Stimulated activated CD8-positive, alpha-beta memory T cell treated with anti-CD3 and anti-CD28 coated beads, Interleukin-2, amount 100 ng/mL, for 1 hour (primary cell): ENCODE measurements at places on chromosomes 7 and 10.

DNA sequence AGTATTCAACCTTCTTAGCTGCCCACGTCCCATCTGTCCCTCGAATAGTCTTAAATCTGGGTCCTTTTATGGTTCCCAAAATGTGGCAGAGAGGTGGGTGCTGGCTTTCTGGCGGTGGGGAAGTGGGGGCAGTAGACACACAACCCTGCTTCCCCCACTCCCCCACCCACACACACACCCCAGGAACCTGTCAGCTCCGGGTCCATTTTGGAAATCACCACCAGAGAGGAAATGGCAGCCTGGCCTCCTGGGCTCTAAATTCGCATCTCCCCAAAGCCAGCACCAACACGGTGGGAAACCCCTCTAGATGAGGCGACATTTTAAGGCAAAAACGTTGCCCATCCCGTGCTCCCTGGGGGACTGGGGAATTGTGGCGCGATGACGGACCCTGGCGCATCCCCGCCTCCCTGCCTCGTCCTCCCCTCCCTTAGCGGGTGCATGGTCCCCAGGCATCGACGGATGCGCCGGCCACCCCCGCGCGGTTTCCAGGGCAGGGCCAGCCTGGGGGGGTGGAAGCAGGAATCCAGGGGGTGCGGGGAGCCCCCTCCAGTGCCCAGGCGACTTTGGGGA, 702 bp downstream of the TMEM130 start:
- no peak for DNase-seq

GRCh38 chr10:74488907-74489306, 337.5 kb upstream of the KAT6B start:
- no peak for DNase-seq

DNA sequence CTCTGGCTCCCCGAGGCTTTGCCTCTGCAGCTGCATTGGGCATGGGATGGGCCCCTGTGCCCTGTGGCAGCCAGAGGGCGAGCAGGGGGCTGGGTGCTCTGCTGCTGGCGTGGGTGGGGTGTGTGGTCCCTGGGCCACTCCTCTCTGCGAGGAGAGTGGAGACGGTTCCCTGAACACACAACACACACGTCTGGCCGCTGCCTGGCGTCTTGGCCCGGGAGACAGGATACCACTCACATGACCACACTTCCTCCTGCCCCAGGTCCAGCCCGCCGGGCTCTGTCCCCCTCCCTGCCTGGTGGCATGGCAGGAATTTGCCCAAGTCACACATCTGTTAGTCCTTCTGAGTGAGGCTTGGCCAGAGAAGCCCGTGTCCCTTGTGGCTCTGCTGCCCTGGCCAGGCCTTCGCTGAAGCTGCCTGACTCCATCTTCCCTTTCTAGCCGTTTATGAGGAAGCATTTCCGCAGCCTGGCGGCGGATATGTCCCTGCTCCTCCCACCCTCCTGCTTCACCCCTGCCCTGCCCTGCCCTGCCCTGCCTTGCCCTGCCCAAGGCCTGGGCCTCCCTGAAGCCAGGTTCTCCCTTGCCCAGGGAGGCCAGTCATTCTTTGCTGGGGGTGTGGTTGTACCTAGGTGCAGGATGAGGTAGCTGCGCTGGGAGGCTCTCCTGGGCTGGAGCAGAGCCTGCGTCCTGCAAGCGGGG, 3.0 kb downstream of the BRI3 start:
- no peak for DNase-seq

- no peak for DNase-seq
These were observed 1.2 kb downstream of the MACROH2A2 start for GRCh38 chr10:70053841-70054288.

DNA sequence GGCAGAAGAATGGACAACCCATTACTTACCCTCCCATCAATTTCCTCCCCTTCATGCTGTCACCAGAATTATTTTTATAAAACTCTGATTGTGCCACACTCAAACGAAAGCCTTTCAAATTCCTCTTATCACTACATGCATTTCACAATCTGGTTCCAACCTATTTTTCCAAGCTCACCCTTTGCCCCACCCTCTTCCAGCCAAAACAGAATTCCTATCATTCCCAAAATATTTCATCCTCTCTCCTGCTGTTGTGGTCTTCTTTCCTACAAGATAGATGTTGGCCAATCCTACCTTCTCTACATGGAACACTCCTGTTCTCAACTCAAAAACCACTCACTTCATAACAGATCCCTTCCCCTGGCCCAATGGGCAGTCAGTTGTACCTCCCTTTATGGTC, 111.5 kb downstream of the ELAPOR2 start:
- no peak for DNase-seq

GRCh38 chr10:73480158-73480557, 15.7 kb downstream of the PPP3CB start:
- no peak for DNase-seq

GRCh38 chr7:129529643-129530042, 27.3 kb downstream of the SMKR1 start:
- no peak for DNase-seq

- DNase-seq: no peak
These were observed 270.1 kb downstream of the PTPRN2 start for GRCh38 chr7:158317238-158318205.

GRCh38 chr10:127194599-127194998, 1.8 kb downstream of the INSYN2A start:
- no peak for DNase-seq

DNA sequence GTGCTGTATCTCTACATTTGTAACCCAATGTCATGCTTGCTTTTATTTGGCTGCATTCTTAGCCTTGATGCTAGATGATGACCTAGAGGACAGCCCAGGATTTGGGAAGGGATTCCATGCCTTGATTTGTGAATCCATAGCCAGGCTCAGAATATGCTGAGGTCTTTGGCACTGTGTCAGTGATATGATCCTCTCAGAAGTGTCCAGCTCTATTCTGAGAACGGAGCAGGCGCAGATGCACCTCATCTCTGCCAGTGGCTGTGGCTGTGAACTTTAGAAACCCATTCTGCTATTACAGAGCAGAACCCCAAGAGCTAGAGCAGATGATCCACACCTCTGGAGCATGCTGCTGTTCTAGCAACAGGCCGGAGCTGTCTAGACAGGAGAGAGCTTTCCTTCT, 212.8 kb downstream of the TRIL start:
- no peak for DNase-seq

DNA sequence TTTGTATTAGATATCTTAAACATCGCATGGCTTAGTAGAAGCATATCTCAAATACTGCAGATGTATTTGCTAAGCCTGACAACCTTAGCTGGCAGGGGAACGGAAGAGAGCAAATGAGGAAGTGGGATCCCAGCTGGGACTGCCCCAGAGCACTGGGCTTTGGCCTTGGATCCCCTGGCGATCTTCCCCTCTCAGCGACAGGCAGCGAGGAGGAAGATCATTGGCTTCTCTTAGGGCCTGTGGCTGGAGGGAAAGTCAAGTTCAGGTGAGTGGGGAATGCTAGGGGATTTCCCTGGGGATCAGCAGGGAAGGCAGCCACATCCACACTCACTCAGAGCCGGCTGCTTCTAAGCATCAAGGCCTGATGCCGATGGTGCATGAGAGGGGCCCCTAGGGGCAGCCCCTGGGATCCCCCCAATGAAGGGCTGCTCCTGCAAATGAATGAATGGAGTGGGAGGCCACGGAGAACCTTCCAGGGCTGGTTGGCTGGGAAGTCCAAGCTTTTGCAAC, 42.0 kb downstream of the LYZL2 start:
- no peak for DNase-seq

GRCh38 chr7:47584536-47584895, 2.6 kb upstream of the TNS3 start:
- DNase-seq: no peak

- DNase-seq: no peak
These were observed 16.0 kb downstream of the ADCYAP1R1 start for GRCh38 chr7:31068006-31068675.

- DNase-seq: no peak
These were observed 293.0 kb upstream of the IMMP2L start for GRCh38 chr7:111855161-111855841.

GRCh38 chr7:86050918-86051317, 592.8 kb upstream of the GRM3 start:
- no peak for DNase-seq

DNA sequence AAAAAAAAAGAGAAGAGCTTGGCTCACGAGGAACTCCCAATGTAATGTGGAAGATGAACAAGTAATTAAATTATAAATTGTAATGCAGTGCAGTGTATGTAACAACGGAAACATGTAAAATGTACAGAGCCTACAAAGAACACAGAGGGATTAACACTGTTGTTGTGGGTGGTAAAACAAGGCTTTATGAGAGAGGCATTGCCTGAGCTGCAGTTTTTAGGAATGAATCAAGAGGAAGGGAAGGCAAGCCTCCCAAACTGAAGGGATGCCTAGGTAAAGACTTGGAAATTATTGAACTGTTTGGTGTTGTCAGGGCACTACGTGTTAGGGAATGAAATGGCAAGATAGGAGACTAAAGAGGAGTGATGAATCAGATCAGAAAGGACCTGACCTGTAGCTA, 213.7 kb downstream of the HTR7 start:
- DNase-seq: no peak

DNA sequence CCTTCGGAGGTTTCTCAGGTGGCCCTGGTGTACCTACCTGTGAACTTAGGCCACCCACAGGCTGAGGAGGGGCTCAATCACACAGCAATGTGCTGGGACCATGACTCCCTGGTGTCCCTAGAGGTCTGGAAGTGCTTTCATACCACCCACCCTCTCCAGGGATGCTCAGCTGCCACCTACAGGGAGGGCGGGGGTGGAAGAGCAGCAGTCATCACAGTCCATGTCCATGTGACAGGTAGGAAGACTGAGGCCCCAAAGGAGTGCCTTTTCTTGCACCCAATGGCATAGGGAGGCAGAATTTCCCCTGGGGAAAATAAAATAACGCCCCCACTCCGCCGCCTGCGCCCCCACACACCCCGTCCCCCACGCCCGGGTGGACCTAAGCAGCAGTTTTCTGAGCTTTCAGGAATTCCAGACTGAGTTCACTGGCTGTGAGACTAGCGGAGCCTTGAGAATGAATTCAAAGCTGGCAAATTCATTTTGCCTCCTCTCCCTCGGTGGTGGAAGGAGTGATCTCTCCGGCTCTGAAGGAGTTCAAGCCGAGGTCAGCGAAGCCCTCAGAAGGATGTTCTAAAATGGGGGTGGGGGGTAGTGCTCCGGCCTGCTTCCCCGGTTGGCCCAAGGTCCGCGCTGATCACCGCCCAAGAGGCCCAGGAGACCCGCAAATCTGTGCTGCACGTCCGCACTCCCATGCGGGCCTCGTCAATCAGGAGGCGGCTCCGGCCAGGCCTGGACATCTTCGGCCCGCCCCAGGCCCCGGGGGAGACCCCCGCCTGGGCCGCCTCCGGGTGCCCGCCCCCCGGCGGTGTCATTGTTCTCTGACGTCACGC, 2.1 kb upstream of the ZMIZ1 start:
- DNase-seq: no peak

DNA sequence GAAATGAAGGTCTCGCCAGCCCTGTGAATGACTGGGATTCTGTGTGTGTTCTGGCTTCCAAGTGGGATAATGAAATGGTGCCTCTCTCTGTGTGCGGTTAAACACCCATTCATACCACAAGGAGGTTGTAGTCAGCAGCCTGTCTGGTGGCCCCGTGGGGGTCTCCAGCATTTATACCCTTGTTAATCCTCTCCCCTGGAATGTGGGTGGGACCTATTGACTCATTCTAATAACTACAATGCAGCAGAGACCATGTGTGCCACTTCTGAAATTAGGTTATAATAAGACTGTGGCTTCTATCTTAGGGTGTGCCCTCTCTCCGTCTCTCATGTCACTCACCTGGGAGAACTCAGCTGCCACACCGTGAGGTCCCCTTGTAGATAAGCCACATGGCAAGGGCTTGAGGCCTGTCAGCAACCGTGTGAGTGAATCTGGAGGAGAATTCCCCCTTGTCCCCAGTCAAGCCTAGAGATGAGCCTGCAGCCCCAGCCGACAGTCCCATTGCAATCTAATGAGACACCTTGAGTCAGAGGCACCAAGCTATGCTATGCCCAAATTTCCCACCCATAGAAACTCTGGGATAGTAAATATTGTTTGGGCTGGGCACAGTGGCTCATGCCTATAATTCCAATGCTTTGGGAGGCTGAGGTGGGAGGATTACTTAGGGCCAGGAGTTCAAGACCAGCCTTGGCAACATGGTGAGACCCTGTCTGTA, 106.8 kb downstream of the GALNT17 start:
- DNase-seq: no peak

DNA sequence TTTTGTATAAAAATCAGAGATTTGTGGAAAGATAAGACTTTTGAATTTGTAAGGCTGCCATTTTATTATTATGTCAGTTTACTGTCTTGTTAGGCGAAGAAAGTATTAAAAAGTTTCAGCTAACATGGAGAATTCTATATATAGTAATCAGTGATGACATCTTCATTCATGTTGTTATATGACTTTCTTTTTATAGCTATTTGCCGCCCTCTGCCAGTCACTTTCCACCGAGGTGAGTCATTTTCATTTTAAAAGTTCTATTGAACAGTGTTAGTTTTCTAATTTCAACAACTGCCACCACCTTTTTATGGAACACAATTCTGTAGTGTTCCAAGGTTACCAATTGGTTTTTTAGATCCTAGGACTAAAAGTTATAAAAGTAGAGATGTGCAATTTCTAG, 11.8 kb downstream of the CUTC start:
- DNase-seq: no peak

DNA sequence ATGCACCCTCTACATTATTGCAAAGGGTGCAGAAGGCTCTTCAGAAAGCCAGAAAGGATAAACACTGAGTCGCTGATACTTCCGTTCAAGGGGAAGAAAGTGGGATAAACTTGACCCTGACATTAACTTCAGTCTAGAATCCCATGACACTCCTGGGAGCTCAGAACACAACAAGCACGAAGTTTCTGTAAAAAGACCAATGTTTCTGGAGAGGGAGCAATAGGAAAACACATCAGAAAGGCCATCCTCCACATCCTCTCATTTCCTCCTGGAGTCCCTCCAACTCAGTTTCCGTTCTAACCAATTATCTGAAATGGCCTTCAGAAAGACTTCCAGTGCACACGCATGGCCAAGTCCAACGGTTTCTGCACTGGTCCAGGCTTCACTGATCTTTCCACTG, 113.5 kb downstream of the SORBS1 start:
- DNase-seq: no peak

DNA sequence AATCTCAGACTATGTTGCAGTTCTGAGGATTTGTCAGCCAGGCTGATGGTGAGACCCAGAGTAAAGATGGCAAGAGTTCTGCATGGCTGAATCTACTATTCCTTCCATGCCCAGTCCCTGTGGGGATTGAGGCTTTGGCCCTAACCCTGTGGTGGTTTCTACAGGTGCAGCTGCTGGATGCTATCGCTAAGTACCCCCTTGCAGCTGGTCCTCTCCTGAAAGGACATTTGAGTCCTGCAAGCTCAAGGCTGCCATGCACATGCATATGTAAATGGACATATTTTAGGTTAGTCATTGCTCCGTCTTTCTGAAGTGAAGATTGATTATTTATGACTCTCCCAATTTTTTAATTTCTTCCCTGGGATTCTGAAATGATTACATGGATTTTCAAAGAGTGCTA, 1122.2 kb upstream of the CELF2 start:
- no peak for DNase-seq

- DNase-seq: no peak
These were observed 238.6 kb downstream of the CNTNAP2 start for GRCh38 chr7:146355216-146355615.

- no peak for DNase-seq
These were observed 22.2 kb downstream of the LIPK start for GRCh38 chr10:88728107-88728763.
